ENCODE measurements at places on chromosomes 7 and 10. TPM values are rescaled to one million over a fixed set of nuclear protein-coding genes. Genes with fewer than 3 reads are reported as not detected.

PRR15 gene
- polyA plus RNA-seq = not detected

SPDYE1 gene
- not detected for polyA plus RNA-seq

NPY4R2 gene
- polyA plus RNA-seq = 0.06 TPM

OR9A2 gene
- polyA plus RNA-seq = not detected

ZEB1 gene
- polyA plus RNA-seq = 154 TPM

GDF2 gene
- polyA plus RNA-seq = not detected

C1QL3 gene
- not detected for polyA plus RNA-seq

GSDME gene
- 63.8 TPM for polyA plus RNA-seq

PPP1R9A gene
- polyA plus RNA-seq = not detected

FAM25C gene
- polyA plus RNA-seq = not detected

HOXA9 gene
- 0.78 TPM for polyA plus RNA-seq

TRPV5 gene
- polyA plus RNA-seq = not detected

ZP3 gene
- polyA plus RNA-seq = 0.63 TPM

PON3 gene
- polyA plus RNA-seq = not detected

TET1 gene
- polyA plus RNA-seq = 2.4 TPM

PPP1R3A gene
- not detected for polyA plus RNA-seq

PRRT4 gene
- not detected for polyA plus RNA-seq

- DNase-seq = no peak
Observed at GRCh38 chr10:114686013-114686412, 27.9 kb upstream of the ABLIM1 start.

DNA sequence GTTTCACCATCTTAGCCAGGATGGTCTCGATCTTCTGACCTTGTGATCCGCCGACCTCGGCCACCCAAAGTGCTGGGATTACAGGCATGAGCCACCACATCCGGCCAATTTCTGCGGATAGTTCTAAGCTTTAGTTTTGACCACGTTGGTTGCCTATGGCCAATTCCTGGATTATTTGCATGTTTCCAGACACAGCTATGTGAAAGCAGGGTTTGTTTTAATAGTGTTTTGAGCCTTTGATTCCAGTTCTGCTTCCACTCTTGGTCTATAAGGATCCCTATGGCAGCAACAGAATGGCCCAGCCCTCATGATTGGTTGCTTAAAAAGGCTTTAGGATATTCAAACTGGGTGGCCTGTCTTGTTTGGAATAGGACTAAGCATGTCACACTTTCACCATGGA is 19.1 kb downstream of the SIRT1 start:
- no peak for DNase-seq

DNA sequence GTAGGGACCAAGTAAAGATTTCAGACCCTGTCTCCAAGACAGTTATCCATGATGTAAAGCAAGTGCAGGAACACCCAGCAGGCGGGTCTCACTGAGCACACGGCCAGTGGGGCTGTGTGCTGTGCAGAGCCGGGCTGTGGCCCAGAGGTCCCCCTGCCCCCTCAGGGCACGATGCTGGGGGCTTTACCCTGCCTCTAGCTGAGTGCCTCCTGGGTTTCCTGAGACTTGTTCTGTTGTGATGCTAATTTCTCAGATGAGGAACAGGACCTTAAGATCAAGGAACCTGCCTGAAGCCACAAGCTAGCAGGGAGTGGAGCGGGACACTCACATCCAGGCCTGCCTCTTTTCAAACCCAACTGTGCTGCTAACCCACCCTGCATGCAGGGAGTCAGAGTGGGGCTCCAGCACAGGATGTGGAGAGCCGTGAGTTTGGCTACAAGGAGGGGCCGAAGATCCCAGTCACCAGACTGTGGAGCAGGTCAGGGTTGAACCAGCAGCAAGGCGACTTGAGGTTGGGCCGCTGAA is 76.1 kb upstream of the LYZL2 start:
- DNase-seq = no peak

DNA sequence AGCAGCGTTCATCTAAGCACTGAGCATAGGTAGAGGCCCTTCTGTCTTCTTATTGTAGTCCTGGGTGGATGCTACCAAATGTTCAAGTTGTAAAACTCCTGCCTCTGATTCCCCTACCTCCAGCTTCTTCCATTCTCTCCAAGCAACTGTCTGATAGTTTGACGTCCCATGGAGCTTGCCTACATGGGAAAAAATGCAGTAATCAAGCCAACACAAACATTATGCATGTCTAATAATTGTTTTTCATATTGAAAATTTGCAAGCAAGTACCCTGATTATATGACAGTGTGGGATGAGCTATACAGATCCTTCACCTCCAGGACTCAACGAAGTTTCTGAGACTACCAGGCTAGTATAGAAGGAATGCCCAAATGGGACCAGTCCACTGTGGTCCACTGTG is 31.0 kb upstream of the TRUB1 start:
- no peak for DNase-seq

DNA sequence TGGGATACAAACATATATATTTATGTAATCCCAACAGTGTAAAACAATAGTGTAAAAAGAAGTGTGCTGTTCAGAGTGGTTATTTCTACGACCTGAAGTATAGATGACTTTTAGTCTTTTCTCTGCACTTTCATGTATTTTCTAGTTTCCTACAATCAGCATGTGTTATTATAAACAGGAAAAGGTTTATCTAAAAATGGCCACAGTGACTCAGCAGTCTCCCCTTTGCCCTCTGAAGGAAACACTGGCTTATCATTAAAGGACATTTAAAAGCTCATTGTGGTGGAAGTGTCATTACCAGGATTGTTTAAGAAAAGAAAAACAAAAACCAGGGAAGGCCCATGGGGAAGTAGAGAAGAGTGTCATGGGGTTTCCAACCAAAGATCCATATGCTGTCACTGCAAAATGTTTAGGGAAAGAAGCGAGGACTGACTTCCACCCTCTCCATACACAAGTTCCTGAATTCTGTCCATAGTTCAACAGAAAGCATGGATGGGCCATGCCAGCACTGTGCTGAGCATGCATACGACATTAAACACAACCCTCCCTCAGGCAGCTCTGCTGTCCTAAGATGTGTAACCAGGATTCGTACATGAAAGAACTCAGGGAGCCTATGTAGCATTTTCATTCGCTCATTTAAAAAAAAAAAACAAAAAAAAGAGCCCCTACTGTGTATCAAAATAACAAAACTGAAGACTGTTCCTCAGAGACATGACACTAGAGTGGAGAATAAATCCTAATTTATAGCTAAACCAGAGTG is 10.2 kb downstream of the CYREN start:
- DNase-seq = no peak

GRCh38 chr10:47325303-47326291 is 3.3 kb downstream of the GDF2 start:
- DNase-seq = no peak

- DNase-seq = no peak
Observed at GRCh38 chr7:106704000-106704840, 43.3 kb upstream of the CCDC71L start.

- DNase-seq = no peak
Observed at GRCh38 chr7:121480058-121480457, 84.0 kb upstream of the FAM3C start.

- no peak for DNase-seq
Observed at GRCh38 chr10:74078037-74078436, 72.6 kb downstream of the AP3M1 start.

GRCh38 chr7:33901199-33901598 is 4.1 kb upstream of the BMPER start:
- DNase-seq = no peak

- DNase-seq = no peak
Observed at GRCh38 chr7:26841003-26841739, 23.2 kb downstream of the SKAP2 start.

DNA sequence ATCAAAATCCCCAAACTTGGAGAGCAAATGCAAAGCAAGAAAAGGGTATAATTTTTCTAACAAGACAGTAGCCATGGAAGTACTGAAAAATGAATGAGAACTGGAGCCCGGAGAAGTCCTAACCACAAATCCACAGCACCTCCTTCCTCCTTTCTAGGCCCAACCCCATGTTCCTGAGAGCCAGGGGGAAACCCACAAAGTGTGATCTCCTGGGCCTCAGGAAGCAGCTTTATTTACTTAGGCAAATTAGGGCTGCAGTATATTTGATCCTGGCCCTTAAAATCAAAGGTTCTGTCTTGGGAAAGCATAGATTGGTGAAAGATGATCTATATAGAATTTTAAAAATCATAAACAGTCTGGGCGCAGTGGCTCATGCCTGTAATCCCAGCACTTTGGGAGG is 103.0 kb downstream of the DOCK4 start:
- DNase-seq = no peak

GRCh38 chr7:101125989-101126650 is 784 bp upstream of the SERPINE1 start:
- DNase-seq = no peak

DNA sequence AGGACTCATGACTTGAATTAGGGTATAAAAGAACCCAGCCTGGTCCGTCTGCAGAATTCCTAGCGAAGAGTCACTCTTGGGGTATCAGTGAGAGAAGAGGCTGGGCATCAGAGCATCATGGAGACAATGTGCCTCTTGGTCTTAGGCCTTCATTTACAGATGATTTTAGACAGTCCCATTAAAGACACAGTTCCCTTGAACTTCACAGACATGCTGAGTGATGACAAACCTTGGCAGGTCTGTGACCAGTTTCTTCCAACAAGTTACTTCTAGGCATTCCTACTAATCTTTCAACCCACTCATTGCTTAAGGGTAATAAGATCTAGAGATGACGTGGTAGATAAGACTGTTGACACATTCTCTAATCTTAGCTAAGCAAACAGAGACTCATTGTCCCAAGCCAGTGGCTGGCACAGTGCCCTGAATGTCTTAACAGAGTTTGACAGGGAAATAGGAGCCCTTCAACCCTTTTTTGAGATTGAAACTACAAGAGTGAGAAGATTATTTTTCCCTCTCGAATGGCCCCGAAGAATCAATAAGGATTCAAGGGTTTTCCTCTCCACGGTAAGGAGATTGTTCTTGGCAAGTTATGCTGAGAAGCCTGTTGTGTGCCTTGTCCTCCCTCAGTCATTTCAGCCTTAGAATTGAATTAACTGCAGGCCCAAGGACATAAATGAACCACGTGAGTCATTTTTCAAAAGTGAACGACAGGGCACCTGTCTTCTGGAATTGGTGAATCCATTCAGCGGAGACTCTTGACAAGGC is 281.1 kb downstream of the CCDC3 start:
- peak; percentile 46 for DNase-seq

DNA sequence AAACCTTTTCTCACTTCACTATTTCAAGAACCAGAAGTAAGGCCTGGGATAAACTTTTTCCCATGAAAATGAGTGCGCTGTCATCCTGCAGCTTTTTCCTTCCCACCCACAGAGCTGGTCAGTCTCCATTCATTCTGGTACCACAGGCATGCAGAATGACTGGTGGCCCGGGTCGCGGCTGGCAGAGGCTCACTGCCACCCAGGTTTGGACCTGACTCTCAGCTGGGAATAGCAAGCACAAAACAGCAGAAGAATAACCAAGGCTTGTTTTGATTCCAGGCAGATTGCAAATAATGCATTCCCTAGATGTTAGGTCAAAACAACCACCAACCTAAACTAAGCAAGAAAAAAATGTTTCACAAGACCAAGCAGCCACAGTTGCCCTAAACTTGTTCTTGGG is 190.5 kb upstream of the NRP1 start:
- peak; percentile 10 for DNase-seq

- no peak for DNase-seq
Observed at GRCh38 chr10:49541762-49542161, 2.8 kb upstream of the ERCC6 start.

GRCh38 chr10:28600056-28600455 is 67.1 kb downstream of the WAC start:
- no peak for DNase-seq

GRCh38 chr7:2117646-2118045 is 115.1 kb downstream of the MAD1L1 start:
- no peak for DNase-seq

GRCh38 chr10:36448760-36449691 is 676.4 kb upstream of the ANKRD30A start:
- no peak for DNase-seq

GRCh38 chr7:27607210-27607606 is 55.5 kb downstream of the HIBADH start:
- no peak for DNase-seq

GRCh38 chr10:132654708-132655661 is 117.4 kb downstream of the INPP5A start:
- peak; percentile 34 for DNase-seq

DNA sequence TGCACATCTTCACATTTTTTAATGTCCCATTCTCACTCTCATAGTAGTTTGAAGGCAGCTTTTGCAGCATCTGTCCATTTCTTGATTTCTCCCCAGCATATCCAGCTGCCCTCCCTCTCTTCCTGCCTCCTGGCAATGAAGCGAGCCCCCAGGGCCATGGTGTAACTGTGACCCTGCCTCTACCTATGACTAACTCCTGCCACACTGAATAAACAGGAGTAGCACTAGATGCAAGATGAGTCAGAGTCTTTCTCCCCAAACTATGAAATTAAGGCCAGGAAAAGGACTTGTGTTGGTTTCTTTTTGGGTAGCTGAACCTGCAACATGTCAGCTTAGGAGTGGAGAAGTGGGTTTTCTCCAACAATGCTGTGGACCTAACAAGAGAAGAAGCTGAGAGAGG is 329.0 kb downstream of the RNLS start:
- DNase-seq = no peak

GRCh38 chr7:867001-867405 is 9.4 kb upstream of the GET4 start:
- DNase-seq = peak; percentile 82

GRCh38 chr7:65457705-65458104 is 84.0 kb downstream of the ZNF92 start:
- no peak for DNase-seq

GRCh38 chr7:41189866-41190265 is 513.0 kb downstream of the INHBA start:
- DNase-seq = peak; percentile 66

DNA sequence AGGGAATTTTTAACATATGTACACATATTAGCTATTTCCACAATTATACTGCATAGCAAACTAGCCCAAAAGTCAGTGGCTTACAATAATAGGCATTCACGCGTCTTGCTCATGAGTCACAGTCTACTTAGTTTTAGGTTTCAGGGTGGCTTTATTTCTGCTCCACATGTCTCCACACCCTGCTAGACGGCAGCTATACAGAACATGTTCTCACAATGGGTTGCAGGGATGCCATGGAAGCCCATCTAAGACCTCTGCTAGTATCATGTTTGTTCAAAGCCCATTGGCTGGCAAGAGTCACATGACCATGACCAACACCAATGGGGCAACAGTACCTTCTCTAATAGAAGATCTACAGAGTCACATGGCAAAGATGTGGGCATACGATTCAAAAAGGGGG is 96.3 kb upstream of the NEBL start:
- DNase-seq = no peak

- no peak for DNase-seq
Observed at GRCh38 chr10:123402656-123403055, 248.5 kb downstream of the BUB3 start.
